Activated CD4-positive, alpha-beta T cell treated with anti-CD3 and anti-CD28 coated beads, Interleukin-2, amount 10 ng/mL, durations not matched to agents 24 days and 14 days (primary cell): ENCODE measurements at places on chromosomes 7 and 10.

GRCh38 chr10:4770801-4771553 is 55.0 kb upstream of the AKR1E2 start:
- DNase-seq: no peak
- no peak overlapping the region for H3K4me3 ChIP-seq
- H3K27me3 ChIP-seq: peaks cover 48% of the 10 kb centered on the region
- H3K27ac ChIP-seq: no peak overlapping the region
- H3K36me3 ChIP-seq: no peaks in the 10 kb centered on the region
- H3K4me1 ChIP-seq: peaks cover 3% of the 10 kb centered on the region

- H3K36me3 ChIP-seq: no peaks in the 10 kb centered on the region
- H3K4me1 ChIP-seq: no peaks in the 10 kb centered on the region
- H3K27ac ChIP-seq: no peak overlapping the region
- no peak for DNase-seq
Observed at GRCh38 chr7:148304456-148304855, 286.1 kb upstream of the C7orf33 start.

DNA sequence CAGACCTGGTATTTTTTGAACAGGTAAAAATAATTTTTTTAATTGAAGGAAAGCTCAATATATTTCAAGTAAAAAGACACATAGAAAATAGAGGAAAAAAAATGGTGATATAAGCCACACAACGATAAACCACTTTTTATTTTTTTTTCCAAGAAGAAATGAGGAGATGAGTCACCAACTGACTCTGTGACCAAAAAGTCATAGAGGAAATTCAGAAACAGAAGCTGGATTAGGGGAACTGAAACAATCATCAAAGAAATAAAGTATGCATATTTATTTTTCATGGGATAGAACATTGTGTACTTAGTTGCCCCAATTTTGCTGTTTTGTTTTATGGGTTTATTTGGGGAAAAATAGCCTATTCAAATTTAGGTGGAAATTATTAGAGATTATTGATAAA is 176.8 kb upstream of the AGR3 start:
- no peaks in the 10 kb centered on the region for H3K27me3 ChIP-seq
- no peak overlapping the region for H3K27ac ChIP-seq
- DNase-seq: no peak
- peaks cover 2% of the 10 kb centered on the region for H3K36me3 ChIP-seq
- no peak overlapping the region for H3K4me3 ChIP-seq
- H3K4me1 ChIP-seq: peaks cover 20% of the 10 kb centered on the region

- H3K4me1 ChIP-seq: no peaks in the 10 kb centered on the region
- no peaks in the 10 kb centered on the region for H3K36me3 ChIP-seq
- H3K27ac ChIP-seq: no peak overlapping the region
- no peak overlapping the region for H3K4me3 ChIP-seq
- H3K27me3 ChIP-seq: no peaks in the 10 kb centered on the region
Observed at GRCh38 chr7:154564676-154565075, 438.2 kb downstream of the PAXIP1 start.

DNA sequence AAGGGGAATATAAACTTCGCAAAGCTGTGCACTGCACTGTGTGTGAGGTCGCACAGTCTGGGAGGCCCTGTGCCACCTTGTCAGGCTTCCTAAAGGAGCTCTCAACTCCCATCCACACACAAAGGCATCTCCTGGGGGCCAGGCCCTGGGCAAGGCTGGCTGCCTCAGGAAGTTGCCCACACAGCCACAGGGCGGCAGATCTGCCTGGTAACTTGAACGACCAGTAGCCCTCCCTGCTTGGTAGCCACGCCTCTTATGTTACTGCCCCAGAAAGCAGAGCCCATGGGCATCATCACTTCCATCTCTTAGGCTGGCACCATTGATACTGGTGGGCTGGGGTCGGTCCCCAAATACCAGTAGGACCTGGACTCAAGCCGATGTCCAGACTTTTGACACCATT is 82.8 kb downstream of the HECW1 start:
- DNase-seq: no peak
- H3K4me1 ChIP-seq: no peaks in the 10 kb centered on the region
- H3K27ac ChIP-seq: no peak overlapping the region
